ENCODE measurements at places on chromosomes 4 and X.

- peaks cover 19% of the 10 kb centered on the region for H3K36me3 ChIP-seq
- no peak overlapping the region for H3K27ac ChIP-seq
- no peak for DNase-seq
- H3K27me3 ChIP-seq: no peaks in the 10 kb centered on the region
- H3K4me1 ChIP-seq: no peaks in the 10 kb centered on the region
- H3K4me3 ChIP-seq: no peak overlapping the region
Measured at GRCh38 chr4:108592674-108592986, 27.7 kb upstream of the RPL34 start.

GRCh38 chr4:113811359-113811758 lies 49.8 kb upstream of the CAMK2D start:
- no peak overlapping the region for H3K27ac ChIP-seq
- no peak overlapping the region for H3K4me3 ChIP-seq
- H3K4me1 ChIP-seq: peaks cover 14% of the 10 kb centered on the region

DNA sequence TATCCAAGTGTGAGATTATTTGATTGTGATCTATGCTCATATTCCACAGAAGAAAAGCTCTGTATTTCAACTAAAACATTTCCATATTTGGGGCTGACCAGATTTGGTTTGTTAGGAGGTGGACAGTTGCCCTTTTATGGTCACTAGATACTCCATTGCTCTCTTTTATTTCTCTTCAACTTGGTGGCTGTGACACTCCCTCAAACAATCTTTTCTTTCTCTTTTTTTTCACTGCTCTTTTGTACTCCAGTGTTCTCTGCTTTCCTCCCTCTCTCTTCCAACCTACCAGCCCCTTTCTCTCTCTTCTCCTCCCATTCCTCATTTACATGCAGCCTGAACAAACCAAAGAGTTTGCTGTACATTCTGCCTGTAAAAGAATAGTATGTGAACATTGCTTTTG lies 48.8 kb downstream of the RBPJ start:
- H3K4me1 ChIP-seq: peaks cover 35% of the 10 kb centered on the region
- DNase-seq: no peak
- no peaks in the 10 kb centered on the region for H3K27me3 ChIP-seq
- no peak overlapping the region for H3K27ac ChIP-seq

DNA sequence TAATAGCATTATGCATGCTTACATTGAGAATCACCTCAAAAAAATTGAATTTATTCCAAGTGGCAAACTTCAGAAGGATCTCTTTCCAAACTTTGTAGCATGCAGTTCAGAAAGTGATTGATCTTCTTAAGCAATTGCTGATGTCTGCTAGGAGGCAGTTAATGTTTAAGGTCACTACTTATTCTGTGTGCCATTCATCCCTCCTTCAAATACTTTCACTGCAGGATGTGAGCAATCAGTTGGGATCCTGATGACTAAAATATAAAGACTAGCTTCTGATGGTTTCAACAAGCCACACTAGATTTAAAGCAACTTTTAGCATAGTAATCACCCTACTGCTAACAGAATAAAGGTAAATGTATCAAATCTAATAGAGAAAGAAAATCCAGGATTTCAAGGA lies 414.1 kb downstream of the ADGRL3 start:
- no peaks in the 10 kb centered on the region for H3K4me1 ChIP-seq
- H3K27ac ChIP-seq: no peak overlapping the region
- H3K36me3 ChIP-seq: no peaks in the 10 kb centered on the region
- H3K27me3 ChIP-seq: no peaks in the 10 kb centered on the region
- no peak overlapping the region for H3K4me3 ChIP-seq

DNA sequence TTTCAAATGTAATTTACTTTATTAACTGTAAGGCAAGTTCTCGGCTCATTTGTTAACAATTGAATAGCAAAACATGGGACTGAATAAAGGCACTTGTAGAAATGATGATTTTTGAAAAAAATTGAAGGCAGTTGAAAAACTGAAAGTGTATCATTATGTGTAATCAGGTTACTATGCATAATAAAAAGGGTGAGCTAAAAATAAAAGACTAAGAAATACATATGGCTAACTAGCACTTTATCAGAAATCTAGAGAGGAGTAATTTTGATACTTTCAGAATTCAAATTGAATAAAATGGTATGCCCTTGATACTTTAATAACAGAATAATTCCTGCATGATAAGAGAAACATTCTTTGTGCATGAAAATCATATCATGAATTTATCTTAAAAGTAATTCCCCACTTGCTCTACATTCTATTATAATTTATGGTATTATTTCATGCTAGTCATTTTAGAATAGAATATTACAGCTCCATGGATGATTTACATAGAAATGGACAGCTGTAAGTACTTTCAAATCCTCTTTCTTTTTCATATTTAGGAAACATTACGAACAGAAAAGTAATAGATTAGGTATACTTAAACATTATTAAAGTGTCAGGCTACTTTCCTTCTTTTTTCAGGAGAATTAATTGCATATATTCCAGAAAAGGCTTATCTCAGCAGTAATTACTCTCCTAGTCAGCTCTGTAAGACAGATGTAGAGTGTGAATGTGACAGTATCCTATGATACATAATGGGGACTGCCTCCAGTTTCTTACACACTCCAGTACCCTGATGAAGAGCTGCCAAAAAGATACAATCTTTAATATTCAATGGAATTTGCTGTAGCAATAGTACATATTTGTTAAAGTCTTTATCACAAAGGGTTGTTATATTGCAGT lies 697.3 kb downstream of the CCSER1 start:
- no peaks in the 10 kb centered on the region for H3K36me3 ChIP-seq
- DNase-seq: no peak
- H3K27ac ChIP-seq: no peak overlapping the region
- H3K4me3 ChIP-seq: no peak overlapping the region
- H3K4me1 ChIP-seq: no peaks in the 10 kb centered on the region

- no peaks in the 10 kb centered on the region for H3K36me3 ChIP-seq
- H3K27me3 ChIP-seq: peaks cover 2% of the 10 kb centered on the region
- H3K4me1 ChIP-seq: peaks cover 52% of the 10 kb centered on the region
- H3K4me3 ChIP-seq: peak overlapping the region; percentile 62
Measured at GRCh38 chr4:17336986-17337385, 174.9 kb downstream of the QDPR start.
